ENCODE measurements at places on chromosomes 5 and 9.

GRCh38 chr5:36874465-36874864 lies 2.1 kb upstream of the NIPBL start:
- DNase-seq: no peak

DNA sequence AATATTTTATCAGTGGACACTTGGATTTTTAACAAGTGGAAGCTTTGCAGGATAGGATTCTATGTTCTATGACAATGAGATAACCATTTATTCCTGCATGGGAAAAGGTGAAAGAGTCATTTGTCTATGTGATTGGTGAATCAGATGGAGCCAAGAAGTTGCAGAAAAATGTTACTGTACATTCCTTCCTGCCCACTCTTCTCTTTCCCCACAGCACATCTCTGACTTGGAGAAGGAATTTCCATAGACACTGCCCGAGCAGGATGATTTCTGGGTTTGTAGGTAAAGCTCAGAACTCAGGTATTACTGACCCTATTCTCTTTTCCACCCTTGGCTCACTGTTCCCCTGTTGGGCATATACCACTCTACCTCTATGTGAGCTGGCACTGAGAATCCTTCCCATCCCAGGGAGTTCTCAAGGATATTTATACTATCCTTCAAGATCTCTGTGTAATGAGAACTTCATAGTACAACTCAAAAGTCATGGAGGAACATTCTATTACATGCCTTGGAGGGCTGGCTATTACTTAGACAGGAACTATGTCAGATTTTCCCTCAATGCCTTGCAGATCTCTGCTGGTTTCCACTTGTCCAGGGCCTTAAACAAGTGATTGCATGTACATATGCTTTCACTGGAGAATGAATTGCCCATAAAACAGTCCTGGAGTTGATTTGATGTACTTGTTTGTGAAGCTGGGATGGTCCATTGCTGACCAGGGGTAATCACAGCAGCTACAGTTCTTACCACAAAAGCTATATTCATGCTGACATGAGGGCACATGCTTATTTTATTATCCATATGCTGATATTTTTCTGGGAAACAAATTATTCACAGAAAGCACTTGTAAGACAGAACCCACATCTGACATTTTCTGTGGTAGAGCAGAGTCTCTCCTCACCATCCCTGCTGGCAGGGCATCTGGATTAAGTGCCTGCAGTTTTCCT lies 24.1 kb downstream of the SLC1A3 start:
- no peak for DNase-seq

- no peak for DNase-seq
Measured at GRCh38 chr9:70791936-70792335, 329.5 kb downstream of the TRPM3 start.

DNA sequence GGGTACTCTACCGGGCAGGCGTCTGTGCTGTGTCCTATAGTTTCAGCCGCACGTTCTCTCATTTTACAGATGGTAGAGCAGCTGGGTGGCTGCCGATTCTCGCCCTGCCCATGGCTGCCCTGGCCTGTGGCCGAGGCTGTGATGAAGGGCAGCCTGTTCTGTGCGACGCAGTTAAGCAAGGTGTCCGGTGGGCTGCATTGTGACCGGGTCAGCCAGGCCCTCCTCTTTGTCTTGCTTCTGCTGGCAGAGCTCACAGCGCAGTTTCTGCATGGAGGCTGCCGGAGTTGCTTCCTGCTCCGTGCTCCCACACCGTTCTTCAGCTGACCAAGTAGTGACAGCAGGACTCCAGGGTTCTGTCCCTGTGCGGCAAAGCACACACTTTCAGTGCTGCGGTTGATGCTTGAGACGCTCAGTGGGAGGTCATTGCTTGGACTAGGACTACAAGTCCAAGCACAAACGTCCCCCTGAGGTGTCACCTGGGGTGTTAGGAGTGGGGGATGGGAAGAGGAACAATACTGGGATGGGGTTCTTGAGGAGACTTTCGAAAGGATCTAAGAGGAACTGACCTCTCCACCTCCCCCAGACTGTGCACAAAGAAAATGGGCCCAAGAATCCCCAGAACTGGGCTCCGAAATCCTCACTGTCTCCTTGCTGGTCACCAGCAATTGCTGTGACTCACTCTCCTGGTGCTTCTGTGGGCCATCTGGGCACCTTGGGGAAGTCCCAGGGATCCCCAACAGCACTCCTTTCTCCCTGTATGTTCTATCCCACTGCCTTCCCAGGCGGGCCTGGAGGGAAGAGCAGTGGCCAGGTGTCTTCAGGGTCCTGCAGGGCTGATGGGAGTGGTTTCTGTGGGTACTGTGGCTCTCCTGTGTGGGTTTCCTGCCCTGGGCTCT lies 58.2 kb downstream of the GADD45G start:
- no peak for DNase-seq

- DNase-seq: peak; percentile 70
Measured at GRCh38 chr5:126909856-126910255, 120.5 kb downstream of the MARCHF3 start.

DNA sequence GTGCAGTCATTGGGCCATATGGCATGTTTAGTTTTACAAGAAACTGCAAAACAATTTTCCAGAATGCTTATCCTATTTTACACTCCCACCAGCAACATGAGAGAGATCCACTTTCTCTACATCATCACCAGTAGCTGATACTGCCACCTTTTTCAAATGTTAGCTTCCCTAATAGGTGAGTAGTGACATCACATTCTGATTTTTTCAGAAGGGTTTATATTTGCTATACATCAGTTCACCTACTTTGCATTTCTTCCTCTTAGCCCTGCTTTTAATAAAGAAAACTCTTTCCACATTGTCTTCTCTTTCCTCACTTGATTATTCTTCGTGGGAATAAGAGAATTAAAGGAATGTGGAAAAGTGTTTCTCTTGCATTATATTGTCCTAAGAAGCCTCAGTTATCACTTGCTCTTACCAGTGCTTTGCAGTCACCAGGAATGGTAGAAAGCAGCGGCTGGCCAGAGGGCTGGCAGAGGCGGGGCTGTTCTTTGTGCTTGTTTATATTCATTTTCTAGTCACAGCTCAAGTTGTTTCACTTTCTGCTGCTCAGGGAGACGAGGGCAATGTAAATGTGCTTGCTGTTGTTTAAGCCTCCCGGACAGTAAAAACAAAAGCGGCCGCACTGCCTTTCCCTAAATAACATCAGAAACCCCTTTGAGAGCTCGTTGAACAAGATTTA lies 164.8 kb downstream of the HSD17B3 start:
- DNase-seq: no peak

DNA sequence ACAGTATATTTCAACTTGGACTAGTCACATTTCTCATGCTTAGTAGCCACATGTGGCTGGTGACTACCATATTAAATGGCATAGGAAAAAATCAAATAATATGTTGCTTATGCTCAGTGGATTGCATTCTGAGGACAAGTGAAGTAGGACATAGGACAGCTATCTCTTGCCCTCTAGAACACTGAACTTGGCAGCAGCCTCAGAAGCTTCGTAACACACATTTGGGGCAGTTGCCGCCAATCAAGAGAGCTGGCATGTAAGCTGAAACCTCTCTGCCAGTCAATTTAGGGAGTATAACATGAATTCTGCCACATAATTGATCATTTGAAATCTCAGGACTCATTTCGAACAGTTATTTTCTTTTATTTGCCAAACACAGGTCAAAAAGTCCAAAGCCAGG lies 505.5 kb downstream of the MAT2B start:
- DNase-seq: no peak

DNA sequence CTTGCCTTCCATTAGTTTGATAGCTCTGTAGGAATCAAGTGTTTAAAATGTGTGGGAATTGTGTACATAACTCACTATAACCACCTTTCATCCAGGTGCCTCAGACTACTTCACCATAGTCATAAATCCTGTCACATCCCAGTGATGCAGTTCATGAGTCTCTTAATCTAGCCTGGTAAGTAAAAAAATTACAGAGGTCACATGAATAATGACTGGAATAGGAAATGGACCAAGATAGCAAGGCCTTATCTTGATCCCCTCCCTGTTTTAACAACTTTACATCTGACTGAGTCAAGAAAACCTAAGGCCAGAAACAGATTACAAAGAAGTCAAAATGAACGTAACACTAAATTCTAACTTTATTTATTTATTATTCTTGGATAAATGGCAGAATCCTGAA lies 1.5 kb upstream of the RNF145 start:
- no peak for DNase-seq

DNA sequence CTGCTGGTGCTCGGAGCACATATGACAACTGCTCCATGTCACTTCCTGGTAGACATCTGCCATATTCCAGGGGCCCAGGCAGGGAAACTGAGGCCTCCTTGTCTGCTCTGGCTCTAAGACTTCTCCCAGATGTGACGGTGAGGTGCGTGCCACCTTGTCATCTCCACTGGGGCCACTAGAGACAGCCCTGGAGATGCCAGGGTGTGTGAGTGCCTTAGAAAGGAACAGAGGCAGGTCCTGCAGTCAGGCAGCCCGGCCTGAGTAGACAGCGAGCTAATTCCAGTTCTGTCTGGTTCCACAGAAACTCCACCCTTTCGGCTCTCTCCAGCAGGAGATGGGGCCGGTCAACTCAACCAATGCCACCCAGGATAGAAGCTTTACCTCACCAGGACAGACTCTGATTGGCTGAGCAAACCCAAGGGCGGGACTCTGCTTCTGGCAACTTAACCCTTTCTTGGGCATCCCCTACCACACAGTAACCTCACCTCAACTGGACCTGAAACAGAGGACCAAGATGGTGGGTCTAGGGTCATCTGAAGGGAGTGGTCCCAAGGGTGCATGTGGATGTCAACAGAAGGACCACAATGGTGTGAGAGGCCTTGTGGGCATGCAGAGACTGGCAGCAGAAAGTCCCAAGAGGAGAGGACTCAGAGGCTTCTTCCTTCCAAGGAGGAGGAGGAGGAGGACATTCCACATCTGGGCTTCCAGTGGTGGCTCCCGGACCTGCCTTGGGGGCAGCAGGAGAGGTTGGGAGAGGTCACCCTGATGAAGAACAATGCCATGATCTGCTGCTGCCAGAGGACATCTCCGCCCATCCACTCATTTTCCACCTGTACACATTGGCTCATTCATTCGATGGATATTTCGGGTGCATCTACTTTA lies 77.7 kb downstream of the RGS3 start:
- DNase-seq: no peak
